Panc1 (cell line): ENCODE measurements at places on chromosomes 4 and X.

- DNase-seq, result no peak
Measured at GRCh38 chr4:27187786-27188185, 327.1 kb downstream of the STIM2 start.

GRCh38 chr4:94363136-94363655 lies 20.6 kb upstream of the HPGDS start:
- DNase-seq, result no peak

DNA sequence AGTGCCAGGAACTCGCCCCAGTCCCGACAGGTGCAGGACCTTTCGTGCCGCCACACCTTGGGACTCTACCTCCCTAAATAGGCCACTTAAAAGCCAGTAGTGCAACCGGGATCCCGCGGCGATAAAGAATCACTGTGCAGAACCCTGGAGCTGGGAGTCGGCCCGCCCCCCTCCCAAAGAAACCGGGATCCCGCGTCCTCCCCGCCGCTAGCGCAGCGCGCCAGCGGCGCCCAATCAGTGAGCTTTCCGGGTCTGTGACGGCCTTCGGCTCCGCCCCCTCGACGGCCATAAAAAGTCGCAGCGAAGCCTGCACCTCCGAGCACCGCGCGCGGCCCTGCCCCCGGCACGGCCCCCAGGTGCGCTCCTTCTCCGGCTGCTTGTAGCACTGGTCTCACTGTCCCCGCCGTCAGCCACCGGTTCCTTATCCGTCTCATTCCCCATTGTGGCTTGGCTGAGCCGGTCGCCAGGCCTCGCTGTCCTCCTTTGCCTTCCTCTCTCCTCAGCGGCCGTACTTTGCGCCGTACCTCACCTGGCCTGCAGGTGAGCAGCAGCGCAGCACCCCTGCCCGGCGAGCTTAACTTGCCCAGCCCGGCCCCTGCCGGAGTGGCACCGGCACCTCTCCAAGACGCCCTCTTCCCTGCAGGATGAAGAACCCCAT lies at the start of gene LRAT:
TSS of gene LRAT (plus strand) at position 318 of the 658 bp plus-strand sequence. CDS start at position 645, 327 bp downstream.
- no peak for DNase-seq

DNA sequence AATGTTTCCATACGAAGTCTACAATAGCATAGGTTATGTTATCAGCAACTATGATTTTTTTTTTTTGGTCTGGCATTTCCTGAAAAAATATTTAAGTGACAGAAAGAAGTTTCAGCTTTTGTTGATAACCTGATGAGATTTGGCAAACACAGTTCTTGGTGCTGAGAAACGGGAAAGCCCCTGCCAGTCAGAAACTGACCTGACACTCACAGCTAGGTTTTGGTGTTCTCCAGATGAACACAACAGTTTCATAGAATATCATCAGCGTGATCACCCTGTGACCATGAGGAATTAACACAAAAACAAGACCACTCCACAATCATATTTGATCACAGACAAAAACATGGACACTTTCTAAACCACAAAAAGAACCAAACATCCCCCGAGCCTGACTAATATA lies 152.5 kb upstream of the DCAF8L1 start:
- DNase-seq, result no peak

- DNase-seq, result no peak
Measured at GRCh38 chr4:144788469-144788868, 142.5 kb downstream of the HHIP start.

GRCh38 chr4:40316333-40316781 lies 18.8 kb upstream of the CHRNA9 start:
- DNase-seq, result no peak

DNA sequence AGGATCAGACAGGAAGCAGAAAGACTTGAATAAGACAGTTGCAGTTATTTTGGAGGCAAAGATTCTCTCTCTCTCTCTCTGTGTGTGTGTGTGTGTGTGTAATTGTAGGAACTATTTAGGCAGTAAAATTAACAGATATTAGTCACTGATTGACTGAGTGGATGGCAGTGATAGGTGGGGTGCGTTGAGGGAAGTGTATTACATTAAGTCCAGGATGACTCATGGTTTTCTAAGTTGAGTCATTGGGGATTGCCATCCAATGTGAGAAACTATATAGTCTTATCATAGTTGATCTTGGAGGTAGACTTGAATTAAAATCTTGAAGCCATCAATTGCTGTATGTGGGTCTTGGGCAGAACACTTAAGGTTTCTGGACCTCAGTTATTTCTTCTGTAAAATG lies 75.4 kb downstream of the AR start:
- DNase-seq, result no peak

DNA sequence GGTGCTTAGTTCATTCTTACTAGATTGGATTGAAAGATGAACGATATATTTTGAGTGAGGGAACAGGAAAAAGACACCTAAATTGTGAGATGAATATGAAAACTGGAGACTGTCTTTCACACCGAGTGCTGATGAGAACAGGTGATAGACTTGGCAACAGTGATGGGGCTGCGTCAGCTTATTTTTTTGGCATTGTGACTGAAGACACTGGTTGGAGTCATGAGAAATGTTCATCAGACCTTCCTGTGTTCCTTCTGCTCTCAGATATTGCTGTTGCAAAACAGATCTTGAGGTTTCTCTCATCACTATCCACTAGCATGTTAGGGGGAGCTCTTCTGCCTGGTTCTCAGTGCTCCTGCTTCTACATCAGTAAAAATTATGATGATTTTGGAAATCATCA lies 124.2 kb upstream of the KCNIP4 start:
- no peak for DNase-seq

DNA sequence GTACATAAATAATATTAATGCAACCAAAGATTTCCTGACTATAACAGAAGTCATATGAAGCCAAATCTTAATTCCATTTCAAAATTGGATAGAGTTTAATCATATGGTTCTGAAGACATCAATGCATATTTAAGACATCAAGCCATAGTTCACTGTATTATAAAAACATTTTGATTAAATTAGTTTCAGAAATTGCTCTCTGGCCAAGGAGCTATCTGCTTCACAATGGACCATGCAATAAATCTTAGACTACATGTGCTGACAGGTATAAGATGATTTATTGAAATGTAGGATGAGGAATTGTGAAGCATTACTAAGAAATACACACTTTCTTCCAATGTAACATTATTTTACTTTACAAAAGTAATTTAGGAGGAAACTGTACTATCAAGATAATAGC lies 81.6 kb downstream of the MID1 start:
- DNase-seq, result no peak

- DNase-seq, result no peak
Measured at GRCh38 chrX:47499293-47499692, 16.3 kb upstream of the ZNF41 start.

DNA sequence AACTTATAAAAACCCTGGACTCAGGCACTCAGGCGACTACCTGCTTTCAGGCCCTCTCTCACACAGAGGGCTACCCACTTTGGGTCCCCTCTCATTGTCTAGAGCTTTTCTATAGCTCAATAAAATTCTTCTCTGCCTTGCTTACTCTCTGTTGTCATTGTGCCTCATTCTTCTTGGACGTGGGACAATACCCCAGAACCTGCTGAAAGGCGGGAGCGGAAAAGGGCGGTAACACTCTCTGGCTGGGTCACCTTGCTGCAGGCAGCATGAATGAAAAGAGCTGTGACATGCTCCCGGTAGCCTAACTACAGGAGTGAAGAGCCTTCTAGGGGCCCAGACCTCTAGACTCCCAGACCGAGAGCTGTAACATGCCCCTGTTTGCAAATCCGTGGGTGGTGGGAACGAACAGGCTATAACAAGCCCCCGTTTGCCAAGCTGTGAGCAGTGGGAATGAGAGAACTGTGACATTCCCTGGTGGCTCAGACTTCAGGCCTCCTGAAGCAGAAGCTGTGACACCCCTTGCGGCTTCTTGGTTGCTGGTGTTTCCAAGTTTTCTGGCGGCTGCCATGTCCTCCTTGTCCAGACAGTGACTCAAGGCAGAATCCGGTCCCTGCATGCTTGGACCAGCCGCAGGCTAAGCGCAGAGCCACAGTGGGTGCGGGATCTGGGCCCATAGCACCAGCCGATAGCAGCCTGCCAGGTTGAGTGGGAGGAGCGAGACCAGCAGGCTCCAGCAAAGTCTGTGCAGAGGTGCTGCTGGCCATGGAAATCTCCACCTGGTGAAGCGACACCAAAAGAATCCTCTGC lies 684.6 kb downstream of the ARAP2 start:
- DNase-seq, result no peak

DNA sequence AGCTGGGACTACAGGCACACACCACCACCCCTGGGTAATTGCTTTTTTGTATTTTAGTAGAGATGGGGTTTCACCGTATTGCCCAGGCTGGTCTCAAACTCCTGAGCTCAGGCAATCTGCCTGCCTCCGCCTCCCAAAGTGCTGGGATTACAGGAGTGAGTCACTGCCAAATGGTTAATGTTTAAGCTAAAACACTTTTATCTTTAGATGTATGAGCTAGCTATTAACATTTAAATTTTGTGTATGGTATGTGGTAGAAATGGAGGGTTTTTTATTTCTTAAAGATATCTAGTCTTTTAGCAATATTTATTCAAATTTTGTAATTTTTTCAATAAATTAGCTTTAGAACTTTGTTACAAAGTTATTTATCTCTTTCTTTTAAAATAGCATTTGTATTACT lies 1659.8 kb upstream of the ADGRL3 start:
- no peak for DNase-seq

- DNase-seq, result no peak
Measured at GRCh38 chr4:165386328-165386727, 7.5 kb downstream of the CPE start.

GRCh38 chrX:66638591-66639500 lies at the start of gene EDA2R:
TSS of gene EDA2R (minus strand) at chrX:66639078. CDS start at chrX:66616020, 23,058 bp downstream.
- DNase-seq, result no peak

DNA sequence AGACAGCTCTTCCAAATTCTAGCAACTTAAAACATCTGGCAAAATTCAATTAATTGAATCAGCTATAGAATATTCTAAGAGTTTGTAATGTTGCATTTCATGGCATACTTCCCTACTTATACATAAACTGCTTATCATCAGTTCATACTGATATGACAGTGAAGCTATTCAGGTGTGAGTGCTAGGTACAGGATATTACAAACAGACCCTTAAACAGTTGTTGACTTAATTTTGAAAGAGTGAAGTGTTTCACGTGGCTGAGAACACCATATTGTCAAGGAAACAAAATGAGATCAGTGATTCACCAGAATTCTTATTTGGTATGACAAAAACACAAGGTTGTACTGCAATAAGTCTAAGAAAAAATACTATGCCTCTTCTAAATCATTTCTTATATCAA lies 27.4 kb downstream of the CENPU start:
- no peak for DNase-seq

GRCh38 chrX:7073336-7073735 lies 74.2 kb upstream of the STS start:
- no peak for DNase-seq

- DNase-seq, result no peak
Measured at GRCh38 chr4:24777536-24778463, 17.6 kb upstream of the SOD3 start.

DNA sequence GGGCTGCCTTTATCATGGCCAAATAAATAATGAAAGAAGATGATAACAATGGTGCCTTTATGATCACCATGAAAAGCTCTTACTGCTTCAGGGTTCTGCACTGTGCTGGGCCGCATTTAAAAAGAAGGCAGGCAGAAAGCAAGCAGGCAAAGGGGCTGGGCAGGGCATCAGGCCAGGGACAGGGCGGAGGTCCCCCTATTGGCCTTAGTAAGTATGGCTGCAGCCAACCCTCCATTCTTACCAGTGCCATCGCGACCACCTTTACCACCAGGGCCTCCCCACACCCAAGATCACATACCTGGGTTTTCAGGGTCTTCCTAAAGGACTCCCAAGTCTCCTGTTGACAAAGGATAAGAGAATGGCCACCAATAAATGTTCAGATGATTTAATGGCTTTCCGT lies 38.9 kb downstream of the CNGA2 start:
- DNase-seq, result no peak

- DNase-seq, result no peak
Measured at GRCh38 chr4:152635851-152636250, 43.9 kb downstream of the TMEM154 start.

GRCh38 chr4:4714331-4714730 lies 145.1 kb upstream of the MSX1 start:
- DNase-seq, result no peak

DNA sequence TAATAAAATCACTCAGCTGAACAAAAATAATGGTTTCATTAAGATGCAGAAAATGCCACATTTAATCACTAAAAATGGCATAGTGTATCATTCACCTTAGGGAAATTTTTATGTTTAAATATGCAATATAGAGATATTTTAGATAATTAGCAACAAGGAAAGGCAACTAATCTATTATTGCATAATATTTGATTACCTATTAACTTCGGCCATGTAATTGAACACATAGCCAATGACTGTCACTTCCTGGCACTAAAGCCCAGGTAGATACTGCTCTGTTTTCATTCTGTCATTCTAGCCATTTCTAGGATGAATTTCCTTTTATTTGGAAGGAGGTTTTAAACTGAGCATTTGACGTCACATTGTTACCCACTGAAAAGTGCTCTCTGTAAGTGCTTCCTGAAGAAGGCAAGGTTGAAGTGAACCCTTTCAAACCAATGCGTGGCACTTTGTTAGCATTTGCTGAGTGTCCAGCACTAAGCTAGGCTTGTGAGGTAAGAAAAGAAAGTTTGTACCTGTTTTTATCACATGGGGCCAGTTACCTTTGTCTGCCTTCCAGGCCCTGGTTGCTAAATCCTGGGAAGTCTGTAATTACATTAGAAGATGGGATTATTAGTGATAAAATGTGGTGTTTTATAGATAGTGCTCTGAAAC lies 67.8 kb upstream of the LSM6 start:
- no peak for DNase-seq

- DNase-seq, result no peak
Measured at GRCh38 chr4:98614094-98614493, 44.3 kb downstream of the TSPAN5 start.

- DNase-seq, result no peak
Measured at GRCh38 chr4:46889410-46889809, 19.6 kb downstream of the COX7B2 start.

GRCh38 chrX:106698693-106699092 lies 27.8 kb upstream of the RNF128 start:
- DNase-seq, result no peak

DNA sequence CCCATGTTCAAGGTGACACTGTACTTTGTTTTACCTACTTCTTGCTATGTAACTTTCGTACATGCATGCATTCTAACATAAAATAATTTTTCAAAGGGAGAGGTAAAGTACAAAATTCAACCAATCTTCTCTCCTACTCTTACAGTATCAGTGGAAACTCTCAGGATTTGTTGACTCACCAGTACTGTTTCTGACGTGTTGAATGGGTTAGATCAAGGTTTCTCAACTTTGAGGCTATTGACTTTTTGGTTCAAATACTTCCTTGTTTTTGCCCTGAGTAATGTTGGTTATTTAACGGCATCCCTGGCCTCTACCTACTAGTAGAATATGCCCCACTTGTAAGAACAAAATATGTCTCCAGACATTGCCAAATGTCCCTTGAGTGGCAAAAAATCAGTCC lies 94.6 kb upstream of the SMAD1 start:
- no peak for DNase-seq
